Esophagus (tissue), 2 donors: ENCODE measurements at places on chromosomes 2 and 18. TPM values are rescaled to one million over a fixed set of nuclear protein-coding genes. Genes with fewer than 3 reads are reported as not detected.

NOSTRIN gene
- polyA plus RNA-seq = 3.4 TPM

KLHL14 gene
- polyA plus RNA-seq = 0.16 TPM

SP110 gene
- polyA plus RNA-seq = 6.0 TPM

CEBPZOS gene
- 53.7 TPM for polyA plus RNA-seq
